ENCODE measurements at places on chromosomes 13 and 19.

DNA sequence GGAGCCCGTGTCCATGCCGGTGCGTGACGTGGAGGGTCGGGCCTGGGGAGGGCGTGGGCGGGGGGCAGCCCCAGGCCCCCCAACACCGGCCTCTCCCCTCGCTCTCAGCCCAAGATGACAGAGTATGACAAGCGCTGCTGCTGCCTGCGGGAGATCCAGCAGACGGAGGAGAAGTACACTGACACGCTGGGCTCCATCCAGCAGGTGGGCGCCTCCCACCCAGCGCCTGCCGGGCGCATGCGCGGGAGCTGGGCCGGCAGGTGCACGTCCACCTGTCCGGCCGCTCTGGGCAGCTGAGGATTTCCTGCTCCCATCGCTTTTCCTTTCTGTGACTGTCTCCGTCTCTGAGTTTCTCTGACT is 49.8 kb downstream of the VAV1 start:
- no peak for DNase-seq

- DNase-seq: no peak
These were observed 51.3 kb downstream of the COL4A2 start for GRCh38 chr13:110358381-110358780.

GRCh38 chr13:38002606-38003005 is 133.0 kb upstream of the TRPC4 start:
- DNase-seq: no peak

GRCh38 chr13:112212533-112212932 is 145.6 kb downstream of the SOX1 start:
- DNase-seq: no peak

GRCh38 chr13:41452462-41452861 is 4.9 kb upstream of the RGCC start:
- DNase-seq: no peak

- no peak for DNase-seq
These were observed 471.5 kb downstream of the SLITRK5 start for GRCh38 chr13:88142653-88143052.

- DNase-seq: no peak
These were observed 18.4 kb upstream of the GAS6 start for GRCh38 chr13:113882267-113882630.

GRCh38 chr13:79749984-79750551 is 269.1 kb downstream of the NDFIP2 start:
- no peak for DNase-seq

GRCh38 chr19:3451451-3451866 is 28.9 kb downstream of the SMIM24 start:
- DNase-seq: no peak

DNA sequence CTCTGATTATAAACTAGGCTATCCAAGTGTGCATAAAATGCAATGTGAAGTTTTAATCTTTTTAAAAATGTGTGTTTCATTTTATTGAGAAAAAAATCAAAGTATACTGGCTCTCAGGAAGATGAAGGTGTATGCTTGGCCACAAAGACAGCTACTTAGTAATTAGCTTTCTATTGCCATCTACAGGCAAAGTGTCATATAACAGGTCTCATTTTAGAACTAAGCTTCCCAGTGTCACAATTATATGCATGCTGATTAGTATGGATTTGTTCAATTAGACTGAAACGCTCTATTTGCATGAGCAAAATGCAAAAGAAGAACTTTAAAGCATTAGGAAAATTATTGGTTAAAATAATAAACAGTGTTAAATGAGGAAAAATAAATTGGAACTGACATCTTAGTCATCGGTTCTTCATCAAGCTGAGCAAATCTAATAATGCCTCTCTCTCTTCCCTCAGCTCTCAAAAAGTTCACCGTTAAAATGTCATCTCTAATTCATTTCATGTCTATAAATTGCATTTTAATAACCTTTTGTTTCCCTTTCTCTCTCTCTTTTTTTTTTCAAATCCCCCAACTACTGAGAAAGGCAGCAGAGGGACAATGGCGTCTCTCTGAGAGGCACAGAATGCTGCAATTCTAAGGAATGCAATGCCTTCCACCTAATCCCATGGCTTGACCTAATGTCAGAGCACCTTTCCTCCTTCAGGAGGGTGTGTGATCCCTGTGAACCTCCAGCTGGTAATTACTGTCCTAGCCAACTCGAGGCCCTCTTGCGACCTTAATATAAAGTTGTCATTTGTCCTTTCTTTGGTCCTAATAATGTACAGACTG is 313.1 kb upstream of the MAB21L1 start:
- DNase-seq: no peak

DNA sequence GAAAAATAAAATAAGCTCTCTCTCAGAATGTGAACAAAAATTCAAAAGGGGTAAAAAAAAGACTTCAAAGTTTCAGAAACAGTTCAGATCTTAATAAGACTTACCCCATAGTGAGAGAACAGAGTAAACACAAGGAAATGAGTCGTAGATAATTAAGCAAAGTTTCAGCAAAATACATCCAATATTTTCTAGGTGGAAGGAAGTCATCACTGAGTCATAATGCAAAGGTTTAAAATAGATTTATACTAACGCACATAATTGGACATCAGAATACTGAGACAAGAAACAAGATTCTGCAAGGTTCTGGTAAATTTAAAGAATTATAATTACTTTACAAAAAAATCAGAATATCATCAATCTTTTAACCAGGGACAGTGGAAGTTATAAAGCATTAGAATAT is 1370.7 kb upstream of the ATXN8OS start:
- DNase-seq: no peak

- no peak for DNase-seq
These were observed 30.7 kb downstream of the HTR2A start for GRCh38 chr13:46866150-46866549.

DNA sequence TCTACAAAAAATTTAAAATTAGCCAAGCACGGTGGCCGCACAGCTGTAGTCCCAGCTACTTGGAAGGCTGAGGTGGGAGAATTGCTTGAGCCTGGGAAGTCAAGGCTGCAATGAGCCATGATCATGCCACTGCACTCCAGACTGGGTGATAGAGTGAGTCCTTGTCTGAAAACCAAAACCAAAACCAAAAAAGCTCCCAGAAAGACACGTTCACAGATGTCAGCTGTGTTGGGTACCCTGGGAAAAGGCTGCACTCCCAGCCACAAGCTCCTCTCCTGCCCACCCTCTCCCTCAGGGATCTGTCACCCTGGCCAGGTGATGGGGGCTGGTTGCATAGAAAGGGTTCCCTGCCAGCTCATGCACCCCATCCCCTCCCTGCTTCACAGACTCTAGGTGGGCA is 53.3 kb downstream of the RNF6 start:
- DNase-seq: no peak

DNA sequence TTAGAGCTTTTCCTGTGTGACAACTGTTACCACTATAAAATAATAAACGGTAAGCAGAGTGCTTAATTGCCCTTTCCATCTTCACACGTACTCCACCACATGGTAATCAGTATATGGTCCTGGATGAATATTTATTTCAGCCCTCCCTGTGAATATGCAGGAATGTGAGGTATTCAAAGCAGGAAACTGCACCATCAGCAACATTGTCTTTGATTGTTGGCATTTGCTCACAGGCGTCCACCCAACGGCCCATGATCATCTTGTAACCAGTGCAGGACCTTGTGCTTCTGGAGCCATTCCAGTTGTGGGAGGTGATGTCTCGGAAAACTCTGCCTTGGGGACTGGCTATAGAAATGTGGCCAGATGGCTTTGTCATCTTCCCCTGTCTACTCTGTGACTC is 132.6 kb downstream of the COG6 start:
- DNase-seq: no peak

- peak; percentile 35 for DNase-seq
These were observed 7.1 kb downstream of the SPRED3 start for GRCh38 chr19:38395381-38396114.

GRCh38 chr13:112869202-112870050 is 99.6 kb upstream of the MCF2L start:
- no peak for DNase-seq

GRCh38 chr13:91660076-91660415 is 261.6 kb downstream of the GPC5 start:
- no peak for DNase-seq

DNA sequence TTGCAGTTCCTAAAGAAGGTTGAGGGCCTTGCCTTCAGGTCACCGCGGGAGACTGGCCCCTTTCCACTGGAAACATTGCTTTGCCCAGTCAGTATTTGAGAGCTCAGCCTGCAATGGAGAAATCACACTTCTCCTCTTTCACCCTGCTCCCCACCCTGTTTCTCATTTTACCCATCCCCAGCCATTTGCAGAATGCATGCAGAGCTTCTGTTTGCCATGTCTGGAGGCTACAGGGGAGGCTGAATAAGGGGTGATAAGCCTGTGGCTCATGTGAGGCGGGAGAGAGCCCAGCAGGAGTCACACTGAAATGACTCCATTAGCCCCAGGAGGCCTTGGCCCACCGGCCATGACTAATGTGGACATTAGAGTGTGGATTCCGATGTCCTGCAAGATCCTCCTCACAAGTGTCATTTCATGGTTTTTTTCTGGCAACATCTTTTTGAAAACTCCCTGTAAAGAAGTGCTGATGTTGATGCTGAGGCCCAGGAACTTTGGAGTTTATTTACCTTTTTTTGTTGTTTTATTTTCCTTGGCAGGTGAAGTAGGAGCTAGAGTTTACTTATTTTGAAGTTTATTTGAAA is 6.3 kb downstream of the SPINT2 start:
- no peak for DNase-seq

- DNase-seq: no peak
These were observed 14.3 kb downstream of the DLEU7 start for GRCh38 chr13:50829226-50829625.

DNA sequence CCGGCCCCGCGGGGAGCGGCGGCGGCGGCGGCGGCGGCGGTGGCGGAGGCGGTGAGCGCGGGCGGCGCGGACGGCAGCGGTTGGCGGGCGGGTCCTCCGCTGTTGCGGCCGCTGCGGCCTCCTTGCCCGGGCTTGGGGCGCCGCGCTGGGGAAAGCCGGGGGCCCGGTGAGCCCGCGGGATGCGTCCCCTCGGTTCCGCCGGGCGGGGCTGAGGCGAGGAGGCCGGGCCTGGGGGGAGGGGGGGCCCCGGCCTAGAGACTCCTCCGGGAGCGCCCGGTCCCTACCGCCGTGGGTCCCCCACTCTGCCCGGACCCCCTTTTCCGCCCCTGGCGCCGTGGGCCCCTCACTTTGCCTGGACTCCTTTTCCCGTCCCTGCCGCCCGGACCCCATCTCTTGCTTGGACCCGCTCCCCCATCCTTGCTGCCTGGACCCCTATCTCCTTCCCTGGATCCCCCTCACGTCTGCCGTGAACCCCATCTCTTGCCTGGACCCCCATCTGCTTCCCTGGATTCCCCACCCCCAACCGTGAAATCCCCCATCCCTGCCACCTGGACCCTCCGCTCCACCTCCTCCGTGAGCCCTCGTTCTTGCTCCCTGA is 28.6 kb upstream of the NDUFS7 start:
- DNase-seq: no peak

GRCh38 chr19:52724701-52725514 is 9.9 kb downstream of the ZNF611 start:
- no peak for DNase-seq

DNA sequence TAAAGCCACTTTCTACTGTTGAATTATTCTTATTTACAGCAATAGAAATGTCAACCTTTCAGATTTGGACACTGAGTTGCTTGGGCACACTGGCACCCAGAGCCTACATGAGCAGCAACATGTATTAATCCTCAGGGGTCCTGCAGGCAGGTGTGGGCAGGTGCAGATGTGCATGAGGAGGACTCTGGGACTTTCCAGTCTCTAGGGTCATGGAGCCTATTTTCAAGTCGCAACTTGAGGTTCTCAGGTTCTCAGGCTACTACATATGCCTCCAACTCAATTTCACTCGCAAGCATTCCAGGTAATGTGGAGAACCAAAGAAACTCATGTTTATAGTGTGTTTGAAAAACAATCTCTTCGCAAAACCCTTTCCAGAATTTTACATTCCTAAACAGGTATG is 73.2 kb downstream of the STARD13 start:
- DNase-seq: no peak

GRCh38 chr13:61417086-61417570 is 1.5 kb upstream of the PCDH20 start:
- no peak for DNase-seq

GRCh38 chr13:111387026-111387871 is 66.8 kb downstream of the TEX29 start:
- no peak for DNase-seq

- DNase-seq: no peak
These were observed 147.0 kb upstream of the RNF113B start for GRCh38 chr13:98324105-98324504.

- no peak for DNase-seq
These were observed 11.6 kb upstream of the PGLS start for GRCh38 chr19:17499648-17500446.

DNA sequence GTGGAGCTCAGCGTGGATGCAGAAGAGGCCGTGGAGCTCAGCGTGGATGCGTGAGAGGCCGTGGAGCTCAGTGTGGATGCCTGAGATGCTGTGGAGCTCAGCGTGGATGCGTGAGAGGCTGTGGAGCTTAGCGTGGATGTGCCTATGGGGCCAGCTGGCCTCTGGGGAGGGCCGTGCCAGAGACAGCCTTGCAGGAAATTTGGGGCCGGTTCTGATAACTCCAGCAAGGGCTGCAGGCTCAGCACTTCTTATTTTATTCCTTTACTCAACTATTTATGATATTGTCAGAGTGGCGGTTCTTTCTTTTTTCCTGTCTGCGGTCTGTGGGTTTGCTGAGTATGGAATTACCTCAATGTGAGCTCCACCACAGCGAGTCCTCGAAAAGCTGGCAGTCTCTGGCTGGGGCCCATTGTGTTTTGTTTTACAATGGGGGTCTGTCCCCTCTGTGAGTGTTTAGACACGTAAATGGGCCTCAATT is 17.8 kb upstream of the TMEM255B start:
- DNase-seq: no peak

- no peak for DNase-seq
These were observed 29.0 kb downstream of the CAPS start for GRCh38 chr19:5943045-5943444.

DNA sequence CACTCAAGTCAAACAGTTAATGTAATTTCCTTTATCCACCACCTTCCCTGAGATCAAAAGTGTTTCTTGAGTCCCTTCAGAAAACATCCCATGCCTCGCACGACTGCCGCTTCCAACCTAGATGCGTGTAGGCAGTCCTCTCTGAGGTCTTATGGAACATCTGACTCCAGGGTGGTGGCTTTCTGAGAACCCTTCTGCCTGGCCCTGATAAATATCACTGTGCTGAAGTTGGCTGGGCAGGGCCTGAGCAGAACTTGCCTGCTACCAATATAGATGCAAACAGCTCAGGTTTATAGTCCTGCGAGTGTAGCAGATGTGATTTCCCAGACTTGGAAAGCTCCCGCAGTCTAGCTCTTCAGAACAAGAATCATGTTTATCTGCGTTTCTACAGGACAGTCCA is 61.1 kb upstream of the GPR12 start:
- DNase-seq: no peak

All from CD4-positive, alpha-beta T cell treated with Interleukin-15 for 4 hours (primary cell).